ENCODE measurements at places on chromosomes 11 and 22.

GRCh38 chr22:43243324-43243723 is 56.4 kb upstream of the TTLL12 start:
- DNase-seq, result no peak

DNA sequence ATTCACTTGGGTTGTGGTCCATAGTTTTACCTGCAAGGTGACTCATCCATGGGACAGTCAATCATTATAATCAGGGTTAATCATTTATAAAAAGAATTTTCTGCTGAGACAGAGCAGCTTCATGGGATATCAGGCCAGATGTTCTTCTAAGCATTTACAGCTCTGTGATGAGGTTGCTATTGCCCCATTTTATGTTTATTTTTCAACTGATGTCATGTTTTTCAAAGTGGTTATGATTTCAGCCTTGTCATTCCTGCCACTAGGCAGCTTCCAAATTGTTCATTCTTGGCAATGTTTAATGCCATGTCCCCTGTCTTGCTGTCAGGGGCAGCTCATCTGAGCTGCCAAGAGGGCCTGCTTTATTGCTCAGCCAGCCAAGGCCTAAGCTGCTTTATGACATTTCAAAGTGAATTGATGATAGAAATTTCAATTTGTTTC is 35.9 kb upstream of the ZBED5 start:
- no peak for DNase-seq

DNA sequence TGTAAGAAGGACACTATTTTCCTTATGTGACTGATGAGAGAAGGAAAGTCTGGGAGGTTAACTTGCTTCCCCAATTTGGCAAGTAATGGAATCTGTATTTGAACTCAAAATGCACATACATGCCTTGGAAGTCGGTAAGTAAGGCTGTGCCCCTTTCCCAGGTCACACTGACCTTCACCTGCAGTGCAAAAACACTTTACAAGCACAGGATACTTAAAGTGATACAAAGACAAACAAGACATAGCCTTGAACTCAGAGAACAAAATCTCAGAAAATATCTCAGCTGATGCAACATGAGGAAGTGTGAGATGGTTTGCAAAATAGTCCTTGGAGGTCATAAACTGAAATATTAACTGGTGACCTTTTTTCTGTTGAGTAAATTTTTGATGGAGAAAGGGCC is 251.1 kb downstream of the RAB38 start:
- DNase-seq, result no peak

DNA sequence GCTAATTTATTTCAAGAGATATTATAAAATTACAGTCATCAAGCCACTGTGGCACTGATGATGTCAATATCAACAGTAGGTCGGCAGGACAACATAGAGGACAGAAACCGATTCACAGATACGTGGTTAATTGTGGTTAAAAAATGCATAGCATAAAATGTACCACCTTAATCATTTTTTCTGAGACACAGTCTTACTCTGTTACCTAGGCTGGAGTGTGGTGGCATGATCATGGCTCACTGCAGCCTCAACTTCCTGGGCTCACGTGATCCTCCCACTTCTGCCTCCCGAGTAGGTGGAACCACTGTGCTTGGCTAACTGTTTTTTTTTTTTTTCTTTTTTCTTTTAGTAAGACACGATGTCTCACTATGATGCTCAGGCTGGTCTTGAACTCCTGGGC is 21.0 kb upstream of the TOLLIP start:
- DNase-seq, result no peak

DNA sequence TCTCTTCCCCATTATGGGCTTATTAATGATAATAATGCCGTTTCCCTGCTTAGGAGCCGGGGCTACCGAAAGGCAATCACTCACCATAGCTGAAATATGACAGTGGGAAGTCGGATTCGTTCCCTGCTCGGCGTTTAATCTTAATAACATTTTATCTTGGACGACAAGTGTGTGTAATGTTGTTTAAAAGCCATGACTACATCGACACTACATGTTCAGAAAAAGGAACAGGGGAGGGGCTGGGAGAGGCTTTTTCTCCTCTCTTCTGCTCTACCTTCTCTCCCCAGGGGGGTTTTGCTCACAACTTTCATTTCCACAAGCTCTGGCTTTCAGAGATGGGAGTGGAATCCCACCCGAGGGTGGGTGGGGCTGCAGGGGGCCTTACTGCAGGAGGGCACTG is 105.5 kb downstream of the DSCAML1 start:
- DNase-seq, result no peak

GRCh38 chr11:129766898-129767604 is 48.6 kb upstream of the TMEM45B start:
- no peak for DNase-seq

DNA sequence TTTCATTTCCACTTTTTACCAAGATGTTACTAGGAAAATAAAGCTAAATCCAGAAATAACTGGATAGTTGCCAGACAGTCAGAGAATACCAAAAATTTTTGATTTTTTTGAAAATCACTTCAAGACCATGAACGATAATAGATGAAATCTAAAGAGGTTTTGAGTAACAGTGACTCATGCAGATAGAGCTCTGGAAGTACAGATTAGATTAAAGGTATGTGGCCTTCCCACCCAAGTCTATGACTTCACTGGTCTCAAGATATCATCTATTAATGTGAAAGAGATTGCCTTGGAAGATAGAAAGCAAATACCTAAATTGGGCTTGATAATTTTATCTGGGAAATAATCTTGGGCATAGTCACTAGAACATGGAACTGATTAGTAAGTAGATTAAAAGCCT is 415.9 kb downstream of the METTL15 start:
- no peak for DNase-seq

DNA sequence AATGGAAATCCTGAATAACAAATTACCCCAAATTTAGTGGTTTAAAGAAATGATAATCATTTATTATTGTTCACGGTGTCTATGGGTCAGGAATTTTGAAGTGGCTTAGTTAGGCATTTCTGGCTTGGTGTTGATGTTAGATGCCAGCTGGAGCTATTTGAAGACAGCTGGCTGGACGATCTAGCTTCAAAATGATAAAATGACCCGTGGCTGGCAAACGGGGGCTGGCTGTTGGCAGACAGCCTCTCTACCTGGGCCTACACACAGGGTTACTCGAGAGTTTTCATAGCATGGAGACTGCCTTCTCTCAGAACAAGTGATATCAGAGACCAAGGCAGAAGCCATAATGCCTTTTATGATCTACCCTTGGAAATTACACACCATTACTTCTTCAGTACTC is 285.2 kb downstream of the METTL15 start:
- DNase-seq, result no peak

DNA sequence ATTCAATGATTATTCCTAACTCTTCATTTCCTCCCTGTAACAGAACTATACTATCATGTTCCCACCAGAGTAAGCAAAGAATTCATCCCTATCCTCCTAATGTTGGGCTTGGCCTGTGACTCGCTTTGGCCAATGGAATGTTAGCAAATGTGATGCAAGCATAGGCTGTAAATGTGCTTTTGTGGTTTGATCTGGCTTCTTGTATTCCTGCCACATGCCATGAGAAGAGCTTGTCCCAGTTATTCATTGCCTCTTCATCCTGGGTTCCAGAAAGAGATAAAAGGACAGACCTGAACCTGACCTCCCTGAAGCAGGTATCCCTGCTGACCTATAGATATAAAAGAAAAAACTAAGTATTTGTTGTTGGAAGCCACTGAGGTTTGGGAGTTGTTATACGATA is 51.0 kb downstream of the SYTL2 start:
- peak; percentile 53 for DNase-seq

- DNase-seq, result no peak
Measured at GRCh38 chr11:102318469-102318868, 1.2 kb downstream of the BIRC3 start.

DNA sequence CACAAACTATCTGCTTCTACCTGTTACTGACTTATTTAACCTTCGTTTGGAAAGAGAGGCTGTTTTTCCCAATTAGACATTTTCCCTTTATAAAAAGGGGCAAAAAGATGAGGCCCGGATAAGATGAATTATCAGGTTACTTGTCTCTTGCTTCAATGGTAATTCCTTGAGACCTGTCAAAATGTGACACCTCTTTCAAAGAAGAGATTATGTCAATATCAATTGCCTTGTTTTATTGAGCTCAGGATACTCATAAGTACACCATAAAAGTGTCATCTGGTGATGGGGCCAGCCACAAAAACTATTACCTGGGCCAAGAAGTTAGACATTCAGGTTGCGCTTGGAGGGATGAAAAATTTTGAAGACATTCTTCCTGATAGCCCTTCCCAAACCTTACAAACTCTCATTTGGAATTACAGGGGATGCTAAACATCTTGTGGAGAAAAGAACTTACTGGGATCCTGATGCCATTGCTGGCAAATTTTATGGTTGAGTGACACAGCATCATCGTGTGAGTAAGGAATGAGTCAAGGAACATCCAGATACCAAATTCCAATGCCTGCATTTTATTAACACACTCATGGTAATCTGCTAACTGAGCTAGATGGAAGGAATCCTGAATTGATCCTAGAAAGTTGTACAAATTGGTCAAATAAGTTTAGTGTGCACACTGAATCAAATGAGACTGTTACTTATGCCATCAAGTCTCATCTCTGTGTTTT is 1071.2 kb downstream of the LRRC4C start:
- no peak for DNase-seq

DNA sequence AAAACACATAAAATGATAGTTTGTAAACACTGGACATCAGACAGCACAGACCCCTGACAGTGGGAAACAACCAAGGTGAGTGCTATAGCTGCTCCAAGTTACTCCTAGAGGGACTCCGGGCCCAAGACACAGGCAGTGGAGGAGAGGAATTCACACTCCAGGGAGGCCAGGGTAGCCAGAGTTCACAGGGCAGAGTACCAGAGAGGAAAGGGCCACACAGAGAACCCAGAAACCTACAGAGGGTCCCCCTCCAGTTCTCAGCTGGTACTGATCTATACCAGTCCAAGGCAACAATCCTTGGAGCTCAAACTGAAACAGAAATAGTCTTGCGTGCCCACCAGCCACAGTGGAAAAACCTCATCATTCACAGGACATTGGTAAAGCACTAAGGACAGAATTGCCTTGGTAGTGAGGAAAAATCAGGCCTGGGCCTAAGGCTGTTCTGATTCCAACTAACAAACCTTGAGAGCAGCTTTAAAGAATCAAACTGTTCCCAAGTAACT is 7.6 kb downstream of the VPS37C start:
- no peak for DNase-seq

- DNase-seq, result no peak
Measured at GRCh38 chr11:72624496-72625201, 49.6 kb downstream of the PDE2A start.

DNA sequence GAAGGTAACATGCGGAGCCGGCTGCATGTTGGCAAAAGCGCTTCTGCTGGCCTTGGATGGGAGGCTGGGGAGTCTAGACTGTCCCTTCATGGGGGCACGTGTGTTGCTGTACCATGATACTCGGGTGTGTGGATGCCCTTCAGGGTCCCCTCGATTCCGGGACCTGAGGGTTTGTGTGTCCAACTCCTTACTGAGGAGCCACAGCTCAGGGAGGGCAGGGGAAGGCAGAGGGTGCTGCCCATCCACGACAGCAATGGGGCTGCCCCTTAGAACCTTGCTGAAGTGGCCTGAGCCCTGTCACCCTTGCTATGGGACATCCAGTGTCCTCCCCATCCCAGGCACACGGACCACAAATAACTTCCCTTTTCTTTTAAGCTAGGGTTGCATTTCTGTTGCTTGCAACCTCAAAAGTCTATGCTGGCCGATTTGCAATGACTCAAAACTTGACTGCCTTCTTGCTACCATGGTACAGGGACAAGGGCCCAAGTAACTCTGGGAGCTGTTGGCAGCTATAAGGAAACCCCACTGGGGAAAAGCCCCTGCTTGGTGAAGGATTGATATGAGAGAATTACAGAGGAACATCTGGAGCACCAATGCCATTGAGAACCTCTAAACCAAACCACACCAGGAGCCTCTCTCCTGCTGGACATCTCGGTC is 43.8 kb downstream of the RTL6 start:
- no peak for DNase-seq

DNA sequence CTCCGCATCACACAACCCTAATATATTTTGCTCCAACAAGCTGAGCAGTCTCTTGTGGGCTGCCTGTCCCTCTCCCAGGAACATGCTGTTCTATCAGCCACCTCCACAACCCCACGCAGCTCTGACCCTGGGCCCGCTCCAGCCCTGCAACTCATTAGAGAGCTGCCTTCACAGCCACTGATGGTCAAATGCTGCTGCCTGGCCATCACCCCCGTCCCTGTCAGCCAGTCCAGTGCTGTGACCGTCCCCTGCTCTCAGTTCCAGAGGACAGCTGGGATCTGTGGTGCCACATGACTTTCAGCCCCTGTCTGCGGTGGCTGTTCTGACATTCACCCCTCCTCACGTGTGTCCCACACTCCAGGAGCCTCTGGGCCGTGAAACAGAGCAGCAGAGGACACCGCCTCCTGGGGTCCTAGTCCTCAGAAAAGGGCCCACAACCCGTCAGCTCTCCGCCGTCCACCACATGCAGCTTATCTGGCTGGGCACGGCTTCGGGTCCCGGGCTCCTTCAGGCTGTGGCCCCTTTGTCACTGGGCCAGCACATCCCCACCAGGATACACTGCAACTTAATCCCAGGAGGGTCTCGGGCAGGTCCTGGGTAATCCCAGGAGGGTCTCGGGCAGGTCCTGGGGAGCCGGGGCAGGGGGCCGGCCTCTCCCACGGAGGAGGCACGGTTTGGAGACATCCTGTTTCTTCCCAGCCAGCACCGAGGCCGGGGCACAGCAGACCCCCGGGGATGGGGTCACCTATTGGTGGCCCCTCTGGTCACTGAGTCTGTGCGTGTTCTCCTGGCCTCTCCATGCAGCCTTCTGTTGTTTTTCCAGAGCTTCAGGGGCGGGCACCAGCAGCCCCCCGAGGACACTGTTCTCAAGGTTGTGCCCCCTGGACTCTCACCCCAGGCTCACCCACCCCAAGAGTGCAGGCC is 15.1 kb downstream of the CRELD2 start:
- no peak for DNase-seq

- DNase-seq, result no peak
Measured at GRCh38 chr11:117438371-117439000, 110.8 kb downstream of the CEP164 start.

DNA sequence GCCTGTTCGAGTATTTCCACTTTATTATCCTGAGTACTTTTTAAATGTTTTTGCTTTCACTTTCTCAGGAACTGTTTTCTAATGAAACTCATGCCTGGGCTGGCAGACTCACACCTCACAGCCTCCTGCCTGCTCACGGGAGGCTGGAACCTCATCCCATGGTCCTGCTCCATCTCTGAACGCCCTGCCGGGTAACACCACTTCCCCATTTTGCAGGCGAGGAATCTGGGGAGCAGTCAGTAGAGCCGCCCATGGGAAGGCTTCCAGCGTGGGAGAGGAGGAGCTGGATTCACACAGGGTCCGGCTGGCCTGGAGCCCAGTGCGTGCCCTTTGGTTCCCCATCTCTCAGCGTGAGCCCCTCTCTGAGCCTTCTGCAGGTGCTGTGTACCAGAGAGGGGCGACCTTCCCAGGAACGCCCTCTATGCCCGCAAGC is 53.6 kb downstream of the SCUBE1 start:
- no peak for DNase-seq

DNA sequence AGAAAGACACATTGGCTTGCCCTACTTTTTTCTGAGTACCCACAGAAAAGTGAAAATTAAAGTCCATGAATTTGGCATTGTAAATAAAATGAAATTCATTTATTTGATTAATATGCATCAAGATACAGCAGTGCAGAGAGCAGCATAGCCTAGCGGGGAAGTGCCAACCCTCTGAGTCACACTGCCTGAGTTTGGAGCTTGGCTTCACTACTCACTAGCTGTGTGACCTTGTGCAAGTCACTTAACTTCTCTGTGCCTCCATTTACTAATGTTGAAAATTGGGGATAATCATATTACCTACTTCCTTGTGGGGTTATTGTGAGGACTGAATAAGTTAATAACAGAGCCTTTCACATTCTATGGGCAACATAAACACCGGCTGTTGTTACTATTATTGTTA is 111.5 kb upstream of the CSNK2A3 start:
- no peak for DNase-seq

- DNase-seq, result no peak
Measured at GRCh38 chr22:29524442-29525191, 28.9 kb downstream of the THOC5 start.
